CD4-positive, alpha-beta T cell treated with Interleukin-15 for 4 hours (primary cell): ENCODE measurements at places on chromosomes 12 and 14.

DNA sequence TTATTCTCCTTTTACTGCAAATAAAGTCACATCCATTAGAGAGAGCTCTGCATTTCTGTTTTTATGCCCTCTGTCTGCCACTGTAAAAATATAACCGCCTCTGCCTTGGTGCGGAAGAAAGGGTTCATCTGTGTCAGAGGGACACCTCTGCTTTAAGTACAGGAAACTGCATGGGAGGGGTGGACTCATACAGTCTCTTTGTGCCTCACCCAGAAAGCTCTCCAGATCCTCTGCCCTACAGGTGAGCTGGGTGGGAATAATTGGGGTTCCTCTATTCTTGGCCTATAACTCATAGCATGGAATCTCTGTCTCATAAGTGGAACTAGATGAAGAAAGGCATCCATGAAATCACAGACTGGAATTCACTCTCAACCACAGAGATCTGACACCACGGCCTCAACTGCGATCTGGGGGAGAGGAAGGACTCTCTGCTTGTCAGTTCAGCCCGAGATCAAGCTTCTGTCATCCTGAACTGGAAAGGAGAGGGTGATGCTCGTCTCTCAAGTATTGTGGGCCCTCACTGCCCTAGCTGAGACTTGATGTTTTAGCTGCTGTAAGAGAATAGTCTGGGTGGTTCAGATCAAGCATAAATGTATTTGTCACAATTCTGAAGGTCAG, 702.3 kb downstream of the TMEM121 start:
- peak; percentile 50 for DNase-seq

DNA sequence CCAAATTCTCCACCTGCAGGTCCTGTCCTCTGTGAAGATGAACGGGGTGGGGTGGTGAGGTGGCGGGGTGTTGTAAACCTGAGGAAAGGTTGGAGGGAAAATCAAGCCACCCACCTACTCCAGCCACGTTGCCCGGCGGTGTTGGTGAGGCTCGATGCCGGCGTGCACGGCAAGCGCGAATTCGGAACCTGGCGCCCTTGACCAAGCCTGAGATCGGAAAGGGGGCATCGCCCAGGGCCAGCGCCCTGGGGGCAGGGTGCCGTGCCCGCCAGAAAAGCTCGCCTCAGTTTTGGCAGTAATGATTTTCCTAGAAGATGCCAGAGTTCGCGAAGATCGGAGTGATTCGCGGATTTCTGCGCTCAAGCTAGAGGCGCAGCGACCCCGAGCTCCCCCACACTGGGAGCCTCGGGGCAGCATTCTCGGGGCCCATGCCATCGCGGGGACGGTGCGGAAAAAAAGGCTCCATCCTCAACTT, 817 bp downstream of the STXBP6 start:
- no peak for DNase-seq

- DNase-seq, result no peak
Measured at GRCh38 chr12:113469949-113470743, 1.5 kb downstream of the LHX5 start.

DNA sequence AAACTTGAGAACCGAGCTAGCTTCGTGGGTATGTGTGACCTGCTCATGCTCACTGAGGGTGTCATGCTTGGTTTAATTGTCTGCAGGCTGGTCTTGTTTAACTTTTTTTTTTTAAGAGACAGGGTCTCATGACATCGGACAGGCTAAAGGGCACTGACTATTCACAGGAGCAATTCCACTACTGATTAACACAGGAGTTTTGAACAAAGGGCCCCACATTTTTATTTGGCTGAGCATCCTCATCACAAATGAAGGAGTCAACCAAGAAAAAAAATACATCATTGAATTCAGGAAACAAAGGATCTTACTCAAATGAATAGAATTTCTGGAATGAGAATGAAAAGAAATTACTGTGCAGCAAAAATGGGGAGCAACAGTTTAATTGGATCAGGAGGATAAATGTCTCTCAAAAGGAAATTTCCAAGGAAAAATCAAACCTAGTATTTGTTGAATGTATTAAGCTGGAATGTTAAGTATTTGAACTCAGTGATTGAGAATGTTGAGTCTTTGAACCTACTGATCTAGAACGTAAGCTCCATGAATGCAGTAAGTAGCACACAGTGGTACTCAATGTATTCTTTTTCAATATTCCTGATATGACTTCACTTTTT, 20.8 kb upstream of the PYROXD1 start:
- no peak for DNase-seq

- DNase-seq, result no peak
Measured at GRCh38 chr12:52331833-52332232, 10.6 kb upstream of the KRT83 start.

- no peak for DNase-seq
Measured at GRCh38 chr14:74289801-74290200, 12.9 kb downstream of the ABCD4 start.

- no peak for DNase-seq
Measured at GRCh38 chr14:71550367-71550766, 381.9 kb upstream of the RGS6 start.

- DNase-seq, result no peak
Measured at GRCh38 chr12:98408681-98409080, 106.7 kb upstream of the TMPO start.

DNA sequence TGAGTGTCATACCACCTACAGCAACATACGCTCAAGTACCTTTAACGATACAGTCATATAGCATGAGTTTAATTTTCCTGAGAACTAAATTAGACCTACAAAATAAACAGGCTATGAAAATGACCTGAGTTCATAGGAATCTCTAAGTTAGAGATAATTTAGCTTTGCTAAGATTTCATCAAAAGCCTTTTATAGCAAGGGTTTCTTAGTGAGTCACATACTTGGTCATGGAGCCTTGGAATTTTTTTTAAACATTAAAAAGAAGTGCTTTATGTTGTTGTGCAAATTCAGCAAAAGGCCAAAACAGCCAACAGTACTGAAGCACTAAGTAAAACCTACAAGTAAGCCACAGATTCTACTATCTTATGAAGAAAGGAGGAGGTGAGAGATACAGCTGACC, 93.6 kb upstream of the FERMT2 start:
- DNase-seq, result no peak

DNA sequence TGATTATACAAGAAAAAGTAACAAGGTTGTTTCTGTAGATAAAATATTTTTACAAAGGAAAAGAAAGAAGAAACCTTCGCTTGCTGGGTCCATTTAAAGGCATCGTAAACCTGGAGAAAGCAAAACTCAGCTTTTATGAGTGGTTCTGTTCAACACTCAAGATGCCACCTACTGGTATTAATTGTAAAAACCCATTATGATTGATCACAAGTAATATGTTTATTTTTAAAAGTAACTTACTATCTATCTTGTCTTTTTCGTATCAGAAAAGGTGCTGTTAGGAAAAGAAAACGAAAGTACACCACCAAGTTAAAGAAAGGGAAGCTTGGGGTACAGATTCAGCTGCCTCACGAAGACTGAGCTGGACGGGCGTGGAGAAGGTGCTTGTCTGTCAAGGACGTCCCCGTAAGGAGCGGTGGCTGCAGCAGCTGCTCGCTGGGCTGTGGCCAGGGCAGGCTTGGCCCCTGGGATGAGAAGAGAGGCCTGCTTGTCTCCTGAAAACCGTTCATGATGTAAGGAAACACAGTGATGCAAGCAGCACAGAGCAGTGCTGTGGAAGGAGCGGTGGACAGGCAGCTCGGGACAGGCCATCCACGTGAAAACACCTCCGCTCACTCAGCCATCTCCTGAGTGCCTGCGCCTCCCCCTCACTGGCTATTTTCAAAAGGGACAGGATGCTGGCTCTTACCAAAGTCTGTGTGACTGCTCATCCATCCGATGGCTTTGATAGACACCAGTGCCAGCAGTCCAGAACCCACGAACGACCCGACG, 25.0 kb downstream of the SLC15A4 start:
- DNase-seq, result no peak

DNA sequence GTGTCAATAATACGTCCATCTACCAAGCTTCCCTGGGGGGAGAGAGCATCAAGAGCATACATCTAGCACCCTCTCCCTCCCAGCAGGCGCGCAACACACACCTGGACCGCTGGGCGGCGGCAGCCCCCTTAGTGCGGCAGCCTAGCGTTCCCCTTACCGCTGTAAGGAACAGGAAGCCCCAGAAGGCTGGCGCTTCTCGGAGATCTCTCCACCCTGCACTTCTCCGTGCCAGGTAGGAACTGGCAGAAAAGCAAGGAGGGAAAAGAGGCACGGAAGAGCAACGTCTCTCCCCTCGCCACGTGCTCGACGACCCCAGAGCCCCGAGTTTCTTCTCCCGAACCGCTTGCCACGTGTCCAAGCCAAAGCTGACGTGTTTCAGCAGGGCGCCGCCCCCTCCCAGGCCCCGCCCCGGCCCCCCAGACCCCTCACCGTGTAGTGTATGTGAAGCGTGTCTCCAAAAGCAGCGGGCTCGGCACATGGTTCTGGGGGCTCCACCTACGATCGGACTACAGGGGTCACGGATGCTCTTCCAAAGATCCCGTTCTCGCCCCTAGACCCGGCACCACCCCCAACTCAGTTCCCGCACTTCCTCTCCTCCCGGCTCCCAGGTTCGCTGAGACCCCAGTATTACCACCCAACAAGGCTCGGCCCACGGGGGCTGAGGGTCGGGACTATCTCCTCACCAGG, 532 bp downstream of the FKBP11 start:
- DNase-seq, result peak; percentile 76

DNA sequence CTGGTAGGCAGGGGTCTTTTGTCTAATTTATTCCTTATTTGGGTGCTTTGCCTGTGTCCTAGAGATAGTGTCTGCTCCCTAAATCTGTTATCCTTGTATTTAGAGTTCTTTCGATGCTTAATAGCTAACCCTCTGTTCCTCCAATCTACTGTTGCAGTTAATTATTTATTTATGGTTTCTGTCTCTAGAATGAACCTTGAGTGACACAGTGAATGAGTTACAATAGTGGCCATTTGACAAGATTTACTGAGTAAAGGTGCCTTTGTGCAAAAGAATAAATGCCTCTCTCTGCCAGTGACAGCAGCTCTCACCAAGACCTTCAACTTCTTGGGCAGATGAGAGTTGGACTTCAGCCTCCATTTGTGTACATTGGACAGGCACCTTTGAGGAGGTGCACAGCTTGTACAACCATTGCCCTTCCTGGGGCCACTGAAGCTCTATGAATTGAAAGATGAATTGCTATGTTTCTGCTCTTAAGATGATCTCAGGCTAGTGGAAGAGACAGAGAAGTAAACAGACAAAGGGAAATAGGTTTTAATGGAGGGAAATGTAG, 165.9 kb downstream of the DERA start:
- DNase-seq, result no peak

- no peak for DNase-seq
Measured at GRCh38 chr14:79911744-79912143, 299.6 kb downstream of the DIO2 start.

DNA sequence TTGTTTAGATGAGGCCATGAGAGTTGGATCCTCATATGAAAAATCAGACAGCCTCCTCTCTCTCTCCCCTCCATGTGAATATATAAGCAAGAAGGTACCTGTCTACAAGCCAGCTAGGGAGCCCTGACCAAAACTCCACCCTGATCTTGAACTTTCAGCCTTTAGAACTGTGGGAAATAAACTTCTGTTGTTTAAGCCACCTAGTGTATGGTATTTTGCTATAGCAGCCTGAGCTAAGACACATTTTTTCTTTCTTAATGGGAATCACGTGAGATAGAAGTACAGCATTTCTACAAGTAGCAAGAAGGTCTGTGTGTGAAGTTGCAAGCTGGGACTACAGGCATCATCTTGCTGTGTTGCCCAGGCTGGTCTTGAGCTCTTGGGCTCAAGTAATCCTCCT, 16.3 kb upstream of the ABHD12B start:
- no peak for DNase-seq
